Activated naive CD4-positive, alpha-beta T cell treated with Interleukin-2 at 50 U/mL for 16 hours (primary cell): ENCODE measurements at places on chromosomes 7 and 10.

DNA sequence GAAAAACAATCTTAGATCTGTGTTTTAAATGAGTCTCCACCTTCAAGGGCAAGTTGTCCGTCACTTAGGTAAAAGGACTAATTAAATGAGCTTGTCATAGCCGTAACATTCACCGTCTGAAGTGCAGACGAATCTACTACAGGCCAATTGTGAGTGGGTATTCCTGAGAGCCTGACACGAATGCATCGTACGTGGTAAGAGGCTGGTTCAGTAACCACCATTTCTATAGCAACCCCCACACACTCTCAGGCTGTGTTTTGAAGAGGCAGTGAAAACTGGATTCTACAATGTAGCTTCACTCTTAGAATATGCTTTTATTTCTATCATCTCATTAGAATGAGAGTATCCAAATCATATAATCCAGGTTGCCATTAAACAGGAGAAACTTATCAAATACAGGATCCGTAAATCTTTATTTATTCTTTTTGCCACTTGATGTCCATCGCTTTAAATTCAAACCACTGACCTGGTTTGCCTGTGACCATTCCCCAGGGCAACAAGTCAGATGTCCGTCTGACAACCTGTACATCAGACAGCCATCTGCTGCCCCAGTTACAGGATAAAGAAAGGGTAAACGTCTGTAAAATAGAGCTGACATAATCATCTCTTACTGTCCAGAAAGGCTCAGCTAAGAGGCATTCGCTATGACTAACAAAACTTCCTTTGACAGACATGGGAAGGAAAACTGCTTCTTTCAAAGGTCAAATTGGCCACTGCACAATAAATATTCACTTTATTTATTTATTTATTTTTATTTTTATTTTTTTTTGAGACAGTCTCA is 70.3 kb upstream of the NMT2 start:
- peak; percentile 3 for DNase-seq

DNA sequence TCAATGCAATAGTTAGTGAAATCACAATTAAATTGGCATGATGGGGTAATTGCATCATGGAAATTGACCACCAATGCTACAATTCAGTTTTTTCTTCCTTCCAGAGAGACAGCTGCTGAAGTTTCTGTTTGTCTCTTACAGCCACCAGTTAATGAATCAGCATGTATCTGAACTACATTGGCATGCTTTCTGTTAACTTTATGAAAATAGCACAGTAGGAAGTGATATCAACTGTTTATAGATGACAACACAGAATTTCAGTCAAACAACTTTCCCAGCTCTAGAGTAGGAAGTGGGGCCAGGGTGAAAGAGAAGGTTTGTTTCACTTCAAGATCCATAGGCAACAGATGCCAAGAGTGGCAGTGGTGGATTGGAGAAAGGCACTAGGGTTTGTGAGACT is 339.6 kb upstream of the VWC2 start:
- no peak for DNase-seq

- peak; percentile 59 for DNase-seq
Observed at GRCh38 chr7:38374507-38374906, 101.1 kb upstream of the TARP start.

DNA sequence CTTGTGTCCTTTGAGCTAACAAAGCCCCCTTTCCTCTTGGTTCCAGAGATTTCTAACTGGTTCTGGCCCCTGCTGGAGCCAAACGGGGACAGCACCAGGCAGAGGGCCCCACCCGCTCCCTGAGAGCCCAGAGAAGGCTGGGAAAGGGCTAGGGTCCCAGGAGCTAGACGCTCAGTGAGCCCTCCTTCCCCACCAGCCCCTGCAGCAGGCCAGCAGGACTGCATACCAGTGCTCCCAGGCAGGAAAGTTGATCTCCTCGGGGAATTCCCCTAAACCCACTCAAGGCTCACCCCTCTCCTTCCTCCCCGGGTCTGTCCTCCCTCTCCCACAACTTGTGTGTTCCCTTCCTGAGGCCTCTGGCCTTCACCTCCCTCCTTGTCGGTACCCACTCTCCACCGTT is 47.7 kb downstream of the PAX2 start:
- no peak for DNase-seq

- no peak for DNase-seq
Observed at GRCh38 chr7:81308643-81309322, 389.9 kb upstream of the SEMA3C start.

- no peak for DNase-seq
Observed at GRCh38 chr10:83978681-83979383, 160.5 kb upstream of the GHITM start.

GRCh38 chr7:43006008-43006407 is 73.8 kb downstream of the MRPL32 start:
- DNase-seq: no peak

DNA sequence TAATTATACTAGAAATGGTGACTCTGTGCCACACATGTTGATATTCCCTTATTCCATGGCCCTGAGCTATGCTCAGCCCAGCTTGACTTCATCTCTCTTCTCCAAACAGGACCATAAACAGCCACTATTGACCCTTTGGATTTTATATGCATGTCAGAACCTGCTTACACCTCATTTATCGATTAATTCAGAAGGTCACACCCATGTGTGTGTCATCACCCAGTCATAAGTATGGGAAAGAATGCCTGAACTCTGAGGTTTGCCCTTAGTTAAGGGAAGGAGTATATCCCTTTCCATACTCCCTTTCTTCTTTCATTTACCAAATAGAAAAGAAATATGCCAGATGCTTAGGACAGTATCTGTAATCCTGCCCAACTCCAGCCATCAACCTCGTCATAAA is 602.3 kb downstream of the SORCS3 start:
- DNase-seq: no peak

DNA sequence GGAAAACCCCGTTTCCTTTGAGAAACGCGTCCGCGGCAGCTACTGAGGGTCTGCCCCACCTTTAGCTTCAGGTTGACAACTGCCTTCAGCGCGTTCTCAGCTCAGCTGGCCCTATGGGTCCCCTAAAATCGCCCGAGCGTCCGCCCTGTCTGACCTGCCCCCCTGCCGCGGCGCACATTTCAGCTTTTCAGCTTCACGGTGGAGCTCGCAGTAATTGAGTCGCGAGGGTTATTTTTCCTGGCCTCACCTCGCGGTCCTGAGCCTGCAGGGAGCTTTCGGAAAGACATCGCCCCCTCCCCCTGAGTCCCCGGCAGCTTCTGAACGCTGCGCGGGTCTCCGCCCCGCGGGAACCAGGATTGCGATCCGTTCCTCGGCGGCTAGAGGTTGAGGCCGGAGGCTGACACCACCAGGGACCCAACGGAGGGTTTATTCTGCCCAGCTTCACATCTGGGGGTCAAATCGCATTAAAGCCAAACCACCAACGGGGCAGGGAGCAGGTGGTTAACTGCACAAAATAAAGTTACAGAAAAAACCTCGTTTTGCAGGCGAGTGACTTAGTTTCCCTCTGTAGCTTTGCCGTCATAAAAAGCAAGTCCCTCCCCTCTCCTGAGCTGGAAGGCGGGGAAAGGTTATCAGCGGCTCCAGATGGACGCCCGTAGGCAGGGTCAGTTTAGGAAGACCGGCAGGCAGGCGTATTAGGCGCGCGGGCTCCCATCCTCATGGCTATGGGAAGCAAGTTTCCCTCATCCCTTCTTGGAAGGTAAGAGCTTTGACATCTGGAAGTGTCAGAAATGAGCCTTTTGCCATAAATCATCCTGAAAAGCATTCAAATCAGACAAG is 11.0 kb downstream of the TWIST1 start:
- no peak for DNase-seq

GRCh38 chr7:106466867-106467266 is 182.1 kb upstream of the NAMPT start:
- DNase-seq: no peak

DNA sequence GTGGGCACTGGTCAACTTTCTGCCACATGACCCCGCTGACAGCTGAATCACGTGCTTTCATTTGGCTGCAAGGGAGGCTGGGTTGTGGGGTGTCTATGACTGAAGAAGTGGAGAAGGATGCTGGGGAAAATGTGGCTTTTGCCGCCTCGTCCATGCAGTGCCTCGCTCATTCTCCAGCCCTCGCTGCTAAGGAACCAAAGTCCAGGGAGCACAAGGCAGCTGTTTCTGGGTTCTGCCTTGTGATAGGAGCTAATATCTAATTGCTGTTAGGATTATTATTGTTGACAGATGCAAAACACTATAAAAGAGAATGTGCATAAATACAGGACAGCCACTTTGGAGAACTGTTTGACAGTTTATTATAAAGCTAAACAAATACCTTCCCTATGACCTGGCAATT is 4.9 kb upstream of the CAMK2B start:
- DNase-seq: no peak

- no peak for DNase-seq
Observed at GRCh38 chr10:14554091-14554490, 220.6 kb downstream of the FAM107B start.

- DNase-seq: no peak
Observed at GRCh38 chr7:20211376-20211775, 5.8 kb downstream of the MACC1 start.

DNA sequence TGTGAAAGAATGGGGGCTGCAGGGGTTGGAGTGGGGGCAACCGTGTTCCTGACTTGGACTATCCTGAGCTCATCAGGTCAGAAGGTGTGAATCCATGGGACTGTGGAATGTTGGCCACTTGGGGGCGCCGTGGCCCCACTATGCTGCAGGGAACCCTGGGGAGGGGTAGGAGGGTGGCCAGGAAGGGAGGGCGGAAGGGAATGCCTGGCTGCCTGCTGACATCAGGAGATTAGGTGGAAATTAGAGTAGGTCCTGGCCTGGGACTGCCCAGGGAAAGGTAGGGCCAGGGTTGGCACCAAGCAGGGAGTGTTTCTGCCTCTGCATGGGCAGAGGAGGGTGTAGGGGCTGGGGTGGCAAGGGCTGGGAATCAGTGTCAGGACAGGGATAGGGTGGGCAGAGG is 65.8 kb upstream of the PRSS58 start:
- peak; percentile 36 for DNase-seq

GRCh38 chr7:2242541-2243429 is 759 bp downstream of the NUDT1 start:
- DNase-seq: peak; percentile 17

DNA sequence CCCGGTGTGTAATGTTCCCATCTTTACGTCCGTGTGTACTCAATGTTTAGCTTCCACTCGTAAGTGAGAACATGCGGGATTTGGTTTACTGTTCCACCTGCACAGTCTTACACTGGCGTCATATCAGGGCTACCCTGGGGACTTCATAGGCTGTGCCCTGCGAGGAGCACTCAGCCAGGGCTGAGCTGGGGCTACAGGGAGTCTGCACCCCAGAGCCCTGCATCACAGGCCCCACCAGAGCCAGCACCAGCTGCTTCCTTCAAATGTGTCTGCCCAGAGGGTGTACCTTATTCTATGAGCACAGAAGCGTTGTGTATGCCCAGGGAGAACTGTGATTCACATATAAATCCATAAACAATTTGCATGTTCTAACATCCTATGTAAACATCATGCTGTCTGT is 277.1 kb downstream of the TCERG1L start:
- no peak for DNase-seq

- DNase-seq: no peak
Observed at GRCh38 chr10:68828833-68829232, 1.5 kb downstream of the STOX1 start.

DNA sequence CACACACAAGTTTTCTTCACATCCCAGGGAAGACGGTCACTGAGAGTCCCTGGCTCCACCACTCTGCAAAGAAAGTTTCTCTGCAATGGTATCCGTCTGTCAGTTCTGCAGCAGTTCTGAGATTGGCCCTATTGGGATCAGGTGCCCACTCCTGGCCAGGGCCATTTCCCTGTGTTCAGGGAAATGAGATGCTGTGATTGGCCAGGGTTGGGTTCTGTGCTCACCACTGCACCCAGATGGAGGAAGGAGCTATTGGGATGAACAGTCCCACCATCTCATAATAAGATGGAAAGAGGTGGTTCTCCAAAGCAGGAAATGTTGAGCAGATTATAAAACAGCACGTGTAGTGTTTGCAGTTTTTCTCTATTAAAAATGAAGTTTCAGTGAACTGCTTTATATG is 13.3 kb upstream of the PIP4K2A start:
- DNase-seq: no peak

DNA sequence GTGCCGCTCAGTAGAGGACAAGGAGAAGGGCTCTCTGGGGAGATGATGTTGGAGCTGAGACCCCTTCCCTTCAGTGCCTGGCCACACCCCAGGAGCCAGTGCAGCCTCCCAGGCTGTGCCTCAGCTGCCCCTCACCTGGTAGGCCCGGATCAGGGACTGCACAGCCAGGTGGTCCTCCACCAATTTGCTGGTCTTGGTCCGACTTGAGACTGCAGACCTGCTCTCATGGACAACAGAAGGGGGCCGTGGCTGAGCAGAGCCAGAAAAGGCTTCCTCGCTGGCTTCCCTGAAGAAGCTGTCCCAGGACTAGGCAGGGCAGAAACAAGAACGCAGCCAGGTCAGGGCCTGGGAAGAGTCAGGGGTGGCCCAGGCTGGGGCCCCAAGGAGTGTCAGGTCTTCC is 5.5 kb downstream of the OGDHL start:
- no peak for DNase-seq

DNA sequence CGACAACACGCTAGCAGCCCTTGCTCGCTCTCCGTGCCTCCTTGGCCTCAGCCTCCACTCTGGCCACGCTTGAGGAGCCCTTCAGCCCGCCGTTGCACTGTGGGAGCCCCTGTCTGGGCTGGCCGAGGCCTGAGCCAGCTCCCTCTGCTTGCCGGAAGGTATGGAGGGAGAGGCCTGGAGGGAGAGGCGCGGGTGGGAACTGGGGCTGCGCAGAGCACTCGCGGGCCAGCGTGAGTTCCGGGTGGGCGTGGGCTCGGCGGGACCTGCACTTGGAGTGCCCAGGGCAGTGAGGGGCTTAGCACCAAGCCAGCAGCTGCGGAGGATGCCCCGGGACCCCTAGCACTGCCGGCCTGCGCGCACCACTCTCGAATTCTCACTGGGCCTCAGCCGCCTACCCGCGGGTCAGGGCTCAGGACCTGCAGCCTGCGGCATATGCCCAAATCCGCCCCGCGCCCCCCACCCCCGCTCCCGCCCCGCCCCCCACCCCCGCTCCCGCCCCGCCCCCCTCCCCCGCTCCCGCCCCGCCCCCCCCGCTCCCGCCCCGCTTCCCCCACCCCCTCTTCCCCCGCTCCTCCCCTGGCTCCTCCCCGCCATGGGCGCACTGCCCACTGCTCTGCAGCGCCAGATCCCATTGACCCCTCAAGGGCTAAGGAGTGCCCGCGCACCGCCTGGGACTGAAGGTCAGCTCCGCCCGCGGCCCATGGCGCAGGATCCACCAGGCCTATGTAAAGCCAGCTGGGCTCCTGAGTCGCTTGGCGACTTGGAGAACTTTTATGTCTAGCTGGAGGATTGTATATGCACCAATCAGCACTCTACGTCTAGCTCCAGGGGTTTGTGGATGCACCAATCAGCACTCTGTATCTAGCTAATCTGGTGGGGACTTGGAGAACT is 15.9 kb upstream of the ACBD5 start:
- DNase-seq: no peak

- no peak for DNase-seq
Observed at GRCh38 chr7:136369225-136369624, 392.1 kb upstream of the MTPN start.

- DNase-seq: no peak
Observed at GRCh38 chr7:4302203-4302905, 379.7 kb upstream of the FOXK1 start.

DNA sequence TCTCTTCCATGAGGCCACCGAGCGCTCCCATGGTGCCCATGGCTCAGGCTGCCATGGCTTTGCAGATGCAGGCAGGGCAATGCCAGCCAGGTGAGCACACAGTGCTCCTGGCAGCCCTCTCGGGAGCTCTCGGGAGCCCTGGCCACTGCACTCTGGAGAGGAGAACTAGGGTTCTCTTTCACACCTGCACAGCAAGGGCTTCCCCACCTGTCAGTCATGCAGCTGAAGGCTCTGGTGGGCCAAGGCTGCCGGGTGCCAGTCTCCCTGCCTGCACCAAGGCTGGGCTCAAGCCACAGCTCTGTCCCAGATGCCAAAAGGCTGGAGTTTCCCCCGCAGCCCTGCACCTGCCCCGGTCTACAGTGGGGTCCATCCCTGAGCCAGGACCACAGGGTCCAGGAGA is 32.6 kb downstream of the NUDT1 start:
- DNase-seq: no peak
